Vagina (tissue), 2 donors: ENCODE measurements at places on chromosomes 12 and 14. TPM values are rescaled to one million over a fixed set of nuclear protein-coding genes. Genes with fewer than 3 reads are reported as not detected.

KRT73 gene
- not detected for total RNA-seq

DNA sequence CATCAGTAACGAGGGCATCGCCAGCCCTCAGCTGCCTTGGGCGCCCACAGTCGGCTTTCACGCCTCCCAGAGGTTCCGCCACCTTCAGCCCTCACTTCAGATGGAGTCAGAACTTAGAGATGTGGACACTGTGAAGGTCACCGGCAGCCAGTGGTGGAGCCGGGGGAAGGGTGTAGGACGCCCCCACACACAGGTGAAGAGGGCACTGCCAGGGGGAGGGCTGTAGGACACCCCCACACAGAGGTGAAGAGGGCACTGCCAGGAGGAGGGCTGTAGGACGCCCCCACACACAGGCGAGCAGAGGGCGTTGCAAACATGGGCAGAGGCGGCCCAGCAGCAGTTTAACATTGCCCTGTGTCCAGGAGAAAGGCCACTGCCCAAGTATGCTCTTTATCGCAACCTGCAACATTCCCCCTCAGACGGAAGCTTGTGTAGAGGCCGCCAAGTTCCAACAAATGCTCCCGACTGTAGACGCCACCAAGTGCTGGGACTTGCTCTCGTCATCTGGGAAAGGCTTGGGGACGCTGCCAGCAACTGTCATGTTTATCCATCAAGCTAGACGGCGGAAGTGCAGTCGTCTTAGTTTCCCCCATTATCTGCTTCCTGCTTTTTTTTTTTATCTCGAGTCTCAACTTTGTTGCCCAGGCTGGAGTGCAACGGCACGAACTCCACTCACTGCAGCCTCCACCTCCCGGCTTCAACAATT lies 4.9 kb upstream of the ANKLE2 start:
- peaks cover 16% of the 10 kb centered on the region for H3K4me1 ChIP-seq
- H3K27me3 ChIP-seq = no peaks in the 10 kb centered on the region
- no peak overlapping the region for H3K4me3 ChIP-seq
- no peak overlapping the region for H3K27ac ChIP-seq

DNA sequence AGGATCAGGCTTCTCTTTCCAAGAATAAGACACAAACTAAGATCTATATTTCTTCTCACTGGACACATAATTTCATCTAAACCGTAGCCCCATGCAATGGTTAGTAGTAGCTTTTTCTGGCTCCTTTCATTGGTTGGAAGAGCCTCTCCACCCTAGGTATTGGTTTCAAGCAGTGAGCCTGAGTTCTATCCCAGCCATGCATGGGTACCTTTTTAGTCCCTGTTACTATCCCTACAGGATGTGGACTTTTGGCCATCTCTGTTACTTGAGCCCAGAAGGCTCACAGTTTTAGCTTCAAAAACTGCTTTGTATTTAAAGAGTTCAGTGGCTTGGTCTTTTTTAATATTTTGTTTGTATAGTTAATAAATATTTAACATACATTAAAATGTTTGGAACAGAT lies 16.1 kb downstream of the PPM1A start:
- H3K4me1 ChIP-seq = peaks cover 11% of the 10 kb centered on the region
- no peaks in the 10 kb centered on the region for H3K36me3 ChIP-seq
- DNase-seq = no peak
- H3K4me3 ChIP-seq = no peak overlapping the region
- H3K27me3 ChIP-seq = no peaks in the 10 kb centered on the region

DNA sequence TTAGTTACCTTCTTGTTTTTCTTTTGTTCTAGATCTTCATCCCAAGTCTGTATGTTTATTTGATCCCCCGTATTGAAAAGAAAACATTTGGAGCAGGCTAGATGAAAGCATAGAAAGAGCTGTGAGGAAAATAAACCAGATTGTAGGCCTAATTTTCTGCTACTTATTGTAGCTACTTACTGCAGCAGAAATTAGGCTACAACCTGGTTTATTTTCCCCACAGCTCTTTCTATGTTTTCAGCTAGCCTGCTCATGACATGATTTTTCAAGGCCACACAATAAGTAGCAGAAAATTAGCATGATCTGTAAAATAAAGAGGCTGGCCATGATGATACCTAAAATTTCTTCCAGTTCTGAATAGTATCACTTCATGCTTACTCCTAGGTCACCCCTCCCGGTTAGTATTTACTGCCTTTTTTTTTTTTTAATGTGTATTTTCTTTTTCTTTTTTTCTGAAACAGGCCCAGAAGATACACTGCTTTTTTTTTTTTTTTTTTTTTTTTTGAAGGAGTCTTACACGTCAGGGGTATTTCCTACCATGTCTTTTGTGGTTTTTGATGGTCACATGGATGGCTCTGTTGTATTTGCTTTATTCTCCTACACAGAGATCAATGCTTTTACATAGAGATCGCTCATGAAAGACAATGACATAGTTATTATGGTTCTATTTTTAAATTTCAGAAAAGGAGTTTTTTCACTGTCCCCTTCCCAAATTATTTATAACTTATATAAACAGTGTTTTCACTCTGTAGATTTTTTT lies 32.3 kb downstream of the BHLHE41 start:
- H3K27ac ChIP-seq = no peak overlapping the region
- no peaks in the 10 kb centered on the region for H3K4me1 ChIP-seq
- no peaks in the 10 kb centered on the region for H3K27me3 ChIP-seq
- no peak for DNase-seq
- H3K36me3 ChIP-seq = no peaks in the 10 kb centered on the region

GRCh38 chr12:1947081-1947480 lies 28.6 kb upstream of the CACNA2D4 start:
- peaks cover 29% of the 10 kb centered on the region for H3K36me3 ChIP-seq
- H3K27me3 ChIP-seq = no peaks in the 10 kb centered on the region
- H3K27ac ChIP-seq = no peak overlapping the region
- H3K4me1 ChIP-seq = peaks cover 19% of the 10 kb centered on the region
- no peak for DNase-seq

GRCh38 chr14:91911474-91912032 lies 35.9 kb downstream of the FBLN5 start:
- no peaks in the 10 kb centered on the region for H3K4me1 ChIP-seq
- H3K4me3 ChIP-seq = no peak overlapping the region

DNA sequence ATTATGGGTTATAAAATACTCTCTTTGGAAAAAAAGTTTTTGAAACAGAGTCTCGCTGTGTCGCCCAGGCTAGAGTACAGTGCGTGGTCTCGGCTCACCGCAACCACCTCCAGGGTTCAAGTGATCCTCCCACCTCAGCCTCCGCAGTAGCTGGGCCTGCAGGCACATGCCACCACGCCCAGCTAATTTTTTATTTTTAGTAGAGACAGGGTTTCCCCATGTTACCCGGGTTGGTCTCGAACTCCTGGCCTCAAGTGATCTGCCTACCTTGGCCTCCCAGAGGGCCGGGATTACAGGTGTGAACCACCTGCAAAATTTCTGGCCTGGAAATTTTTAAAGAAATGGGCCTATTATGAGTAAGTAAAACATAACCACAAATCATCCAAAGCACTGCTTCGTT lies 3.8 kb downstream of the USP15 start:
- H3K27ac ChIP-seq = no peak overlapping the region
- H3K4me3 ChIP-seq = no peak overlapping the region

GRCh38 chr14:92401561-92401960 lies 78.6 kb downstream of the SLC24A4 start:
- H3K27me3 ChIP-seq = no peaks in the 10 kb centered on the region
- no peak overlapping the region for H3K27ac ChIP-seq
- DNase-seq = no peak
- no peaks in the 10 kb centered on the region for H3K4me1 ChIP-seq
- no peak overlapping the region for H3K4me3 ChIP-seq
- H3K36me3 ChIP-seq = no peaks in the 10 kb centered on the region

- no peak overlapping the region for H3K27ac ChIP-seq
- peaks cover 6% of the 10 kb centered on the region for H3K27me3 ChIP-seq
- H3K4me3 ChIP-seq = no peak overlapping the region
- peaks cover 18% of the 10 kb centered on the region for H3K4me1 ChIP-seq
- no peak for DNase-seq
Measured at GRCh38 chr12:122205053-122205925, 1.8 kb downstream of the B3GNT4 start.

GRCh38 chr12:57810450-57810849 lies 8.1 kb downstream of the AVIL start:
- no peaks in the 10 kb centered on the region for H3K27me3 ChIP-seq
- peaks cover 18% of the 10 kb centered on the region for H3K4me1 ChIP-seq
- no peak overlapping the region for H3K4me3 ChIP-seq
- H3K27ac ChIP-seq = no peak overlapping the region
- DNase-seq = no peak

DNA sequence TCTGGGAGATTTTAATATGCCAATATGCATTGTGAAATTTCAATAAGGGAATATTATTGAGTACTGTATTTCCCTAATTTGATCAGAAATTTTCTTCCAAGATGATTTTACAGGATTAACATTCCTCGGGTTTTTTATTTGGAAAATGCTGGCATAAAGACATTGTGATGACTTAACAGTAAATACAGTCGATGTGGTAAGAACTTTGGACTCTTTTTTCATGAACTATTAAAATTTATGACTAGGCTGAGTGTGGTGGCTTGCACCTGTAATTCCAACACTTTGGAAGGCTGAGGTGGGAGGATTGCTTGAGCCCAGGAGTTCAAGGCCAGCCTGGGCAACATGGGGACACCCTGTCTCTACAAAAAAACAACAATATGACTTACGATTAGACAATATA lies 197.1 kb upstream of the RASSF8 start:
- no peak overlapping the region for H3K27ac ChIP-seq
- H3K4me3 ChIP-seq = no peak overlapping the region
- no peaks in the 10 kb centered on the region for H3K27me3 ChIP-seq

DNA sequence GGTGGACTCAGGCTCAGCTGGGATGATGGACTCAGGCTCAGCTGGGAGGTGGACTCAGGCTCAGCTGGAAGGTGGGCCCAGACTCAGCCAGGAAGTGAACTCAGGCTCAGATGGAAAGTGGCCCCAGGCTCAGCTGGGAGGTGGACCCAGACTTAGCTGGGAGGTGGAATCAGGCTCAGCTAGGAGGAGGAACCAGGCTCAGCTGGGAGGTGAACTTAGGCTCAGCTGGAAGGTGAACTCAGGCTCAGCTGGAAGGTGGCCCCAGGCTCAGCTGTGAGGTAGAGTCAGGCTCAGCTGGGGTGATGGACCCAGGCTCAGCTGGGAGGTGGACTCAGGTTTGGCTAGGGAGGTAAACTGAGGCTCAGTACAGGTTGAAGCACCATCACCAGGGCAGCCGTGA lies 21.8 kb upstream of the C14orf180 start:
- H3K4me3 ChIP-seq = no peak overlapping the region
- H3K27ac ChIP-seq = no peak overlapping the region
- no peak for DNase-seq
- H3K36me3 ChIP-seq = no peaks in the 10 kb centered on the region
- no peaks in the 10 kb centered on the region for H3K27me3 ChIP-seq

DNA sequence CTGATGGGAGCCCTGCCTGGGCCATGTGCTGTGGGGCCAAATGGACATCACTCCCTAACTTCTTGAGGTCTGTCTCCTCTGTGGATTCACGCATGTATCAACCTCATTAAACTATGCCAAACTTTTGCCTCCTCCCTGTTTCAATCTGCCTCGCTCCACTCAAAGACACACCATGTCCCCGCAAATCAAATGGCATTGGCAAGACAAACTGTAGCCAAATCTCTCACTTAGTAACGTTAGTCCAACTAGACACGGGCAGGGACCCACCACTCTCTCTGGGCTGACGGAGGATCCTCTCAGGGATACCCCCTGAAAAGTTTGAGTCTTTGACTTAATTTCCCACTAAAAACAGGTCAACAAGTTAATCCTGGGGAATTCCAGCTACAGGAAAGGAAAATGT lies 8.0 kb downstream of the ZBTB39 start:
- no peak overlapping the region for H3K4me3 ChIP-seq
- no peaks in the 10 kb centered on the region for H3K36me3 ChIP-seq
- no peaks in the 10 kb centered on the region for H3K27me3 ChIP-seq

DNA sequence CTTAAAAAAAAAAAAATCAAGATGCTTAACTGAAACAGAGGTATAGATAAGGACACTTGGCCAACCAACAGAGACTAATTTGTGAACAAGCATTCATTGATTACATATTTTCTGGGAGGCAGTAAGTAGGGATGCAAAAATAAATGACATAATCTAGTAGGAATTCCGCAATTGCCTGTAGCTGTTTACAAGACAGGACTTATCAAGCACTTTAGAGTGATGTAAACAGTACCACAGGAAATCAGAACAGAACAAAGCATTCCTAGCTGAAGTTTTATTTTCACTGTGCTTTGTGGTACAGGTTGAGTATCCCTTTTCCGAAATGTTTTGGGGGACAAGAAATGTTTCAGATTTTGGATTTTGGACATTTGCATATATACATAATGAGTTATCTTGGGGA lies 68.2 kb upstream of the FGD4 start:
- H3K36me3 ChIP-seq = no peaks in the 10 kb centered on the region
- H3K4me3 ChIP-seq = no peak overlapping the region
- no peaks in the 10 kb centered on the region for H3K4me1 ChIP-seq
- no peak for DNase-seq
- H3K27ac ChIP-seq = no peak overlapping the region
- no peaks in the 10 kb centered on the region for H3K27me3 ChIP-seq

CCDC60 gene
- not detected for total RNA-seq

RAPGEF3 gene
- total RNA-seq = 52.3 TPM

GRCh38 chr14:33699300-33699983 lies 251.4 kb downstream of the EGLN3 start:
- no peaks in the 10 kb centered on the region for H3K36me3 ChIP-seq
- H3K4me3 ChIP-seq = no peak overlapping the region
- DNase-seq = no peak
- no peaks in the 10 kb centered on the region for H3K27me3 ChIP-seq
- H3K27ac ChIP-seq = no peak overlapping the region

ST8SIA1 gene
- total RNA-seq = 5.2 TPM

DNA sequence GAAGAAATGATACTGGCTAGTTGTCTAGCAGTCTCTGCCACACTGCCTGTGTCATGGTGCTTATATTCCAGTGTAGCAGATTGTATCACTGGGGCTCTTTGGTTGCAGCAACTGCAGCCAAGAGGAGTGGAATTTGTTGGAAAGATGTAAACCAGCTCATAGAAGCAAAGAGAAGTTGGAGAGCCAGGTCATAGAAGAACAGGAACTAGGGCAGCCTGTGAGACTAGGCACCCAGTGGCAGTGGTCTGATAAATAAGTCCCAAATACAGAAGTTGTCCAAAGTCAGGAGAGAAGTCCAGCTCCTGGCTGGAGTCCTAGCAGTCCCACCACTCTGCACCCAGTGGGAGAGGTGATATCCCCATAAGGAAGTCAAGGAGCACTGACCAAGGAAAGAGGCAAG lies 172.5 kb upstream of the ARID2 start:
- no peaks in the 10 kb centered on the region for H3K4me1 ChIP-seq
- no peaks in the 10 kb centered on the region for H3K27me3 ChIP-seq
- no peak overlapping the region for H3K4me3 ChIP-seq
- no peak overlapping the region for H3K27ac ChIP-seq
- DNase-seq = no peak

- no peak overlapping the region for H3K27ac ChIP-seq
- no peaks in the 10 kb centered on the region for H3K27me3 ChIP-seq
- H3K4me3 ChIP-seq = no peak overlapping the region
- DNase-seq = no peak
- H3K4me1 ChIP-seq = no peaks in the 10 kb centered on the region
Measured at GRCh38 chr14:72808564-72808963, 85.3 kb downstream of the DPF3 start.

CFAP54 gene
- 1.7 TPM for total RNA-seq
